GM13977 (cell line): ENCODE measurements at places on chromosomes 6 and 20.

- no peak for DNase-seq
Observed at GRCh38 chr6:166940643-166941068, 15.7 kb downstream of the RNASET2 start.

- no peak for DNase-seq
Observed at GRCh38 chr20:20677186-20677585, 35.3 kb downstream of the RALGAPA2 start.

DNA sequence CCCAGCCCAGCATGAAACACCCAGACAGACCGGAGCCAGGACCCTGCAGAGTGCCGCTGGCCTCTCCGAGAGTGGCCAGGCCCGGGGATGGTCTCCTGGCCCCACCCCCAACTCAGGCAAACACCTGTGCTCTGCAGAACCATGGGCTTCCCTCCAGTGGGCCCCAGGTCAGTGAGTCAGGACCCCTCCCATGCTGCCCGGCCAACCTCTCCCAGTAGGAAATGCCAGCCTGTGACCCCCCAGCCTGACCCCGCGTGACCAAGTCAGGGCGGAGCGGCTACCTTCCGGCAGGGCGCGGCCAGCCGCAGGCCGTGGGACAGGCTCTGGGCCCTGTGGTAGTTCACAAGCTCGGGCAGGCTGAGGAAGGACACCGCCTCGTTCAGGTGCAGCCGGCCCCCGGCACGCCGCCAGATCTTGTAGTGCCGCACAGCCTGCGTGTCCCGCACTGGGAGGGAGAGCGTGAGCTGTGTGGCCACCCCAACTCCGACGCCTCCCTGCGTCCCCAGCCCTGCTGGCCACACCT is 3.2 kb downstream of the PTK6 start:
- no peak for DNase-seq

DNA sequence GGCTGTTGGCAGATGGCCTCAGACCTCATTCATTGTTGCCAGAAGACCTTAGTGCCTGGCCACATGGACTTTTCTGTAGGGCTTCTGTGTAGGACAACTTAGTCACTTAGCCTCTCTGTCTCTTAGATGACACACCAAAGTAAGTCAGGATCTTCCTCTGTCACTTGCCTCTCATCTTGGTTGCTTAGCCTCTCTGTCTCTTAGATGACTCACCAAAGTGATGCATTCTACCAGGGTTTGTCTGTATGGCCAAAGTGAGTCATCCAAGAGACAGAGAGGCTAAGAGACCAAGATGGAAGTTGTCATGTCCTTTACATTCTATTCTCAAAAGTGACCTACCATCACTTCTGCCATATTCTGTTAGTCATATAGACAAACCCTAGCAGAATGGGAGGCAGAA is 255.9 kb upstream of the DEFB112 start:
- DNase-seq: no peak

DNA sequence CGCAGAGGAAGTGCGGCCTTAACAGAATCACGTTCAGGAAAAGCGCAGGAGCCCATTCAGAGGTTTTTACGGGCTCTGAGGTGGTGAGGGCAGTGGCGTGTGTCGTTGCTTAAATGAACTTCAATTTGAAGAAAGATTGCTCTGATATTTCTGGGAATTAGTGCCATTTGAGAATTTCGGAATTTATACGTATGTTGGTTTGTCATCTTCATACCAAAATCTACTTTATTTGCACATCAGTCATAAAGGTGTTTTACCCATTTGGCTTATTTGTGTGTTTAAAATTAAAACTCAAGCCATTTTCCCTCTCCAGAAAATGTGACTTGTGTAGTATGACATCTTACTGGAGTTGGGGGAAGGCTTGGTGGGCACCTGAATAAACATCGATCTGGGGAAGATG is 48.1 kb upstream of the TULP4 start:
- DNase-seq: no peak

DNA sequence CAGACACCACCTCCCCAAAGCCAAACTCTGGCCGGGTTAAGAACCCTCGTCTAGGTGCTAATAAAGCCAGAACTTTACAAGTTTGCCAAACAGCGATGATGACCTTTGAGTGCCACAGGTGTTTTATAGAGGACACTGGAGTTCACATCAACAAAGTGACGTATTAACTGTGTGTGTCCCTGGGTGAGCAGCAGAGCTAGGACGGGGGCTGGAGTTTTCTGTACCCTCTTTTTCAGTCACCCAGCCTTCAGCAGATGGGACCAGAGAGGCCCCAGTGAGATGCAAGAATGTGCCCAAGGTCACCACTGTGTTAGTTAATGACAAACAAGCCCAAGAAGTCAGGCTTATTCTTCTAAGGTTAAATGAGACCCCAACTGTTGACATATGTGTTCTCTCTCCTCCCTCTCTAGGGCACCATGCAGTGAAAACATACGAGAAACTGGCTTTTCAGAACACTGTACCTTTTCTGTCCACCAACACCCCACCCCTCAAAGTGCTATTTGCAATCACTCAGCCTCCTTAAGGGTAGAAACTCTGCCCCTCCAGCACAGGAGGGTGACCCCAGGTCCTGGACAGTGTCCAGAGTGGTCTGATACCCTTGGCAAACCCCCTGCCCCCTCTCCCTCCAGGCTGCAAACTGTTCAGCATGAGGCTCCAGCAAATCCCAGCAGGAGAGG is 5.2 kb downstream of the SDC4 start:
- no peak for DNase-seq

DNA sequence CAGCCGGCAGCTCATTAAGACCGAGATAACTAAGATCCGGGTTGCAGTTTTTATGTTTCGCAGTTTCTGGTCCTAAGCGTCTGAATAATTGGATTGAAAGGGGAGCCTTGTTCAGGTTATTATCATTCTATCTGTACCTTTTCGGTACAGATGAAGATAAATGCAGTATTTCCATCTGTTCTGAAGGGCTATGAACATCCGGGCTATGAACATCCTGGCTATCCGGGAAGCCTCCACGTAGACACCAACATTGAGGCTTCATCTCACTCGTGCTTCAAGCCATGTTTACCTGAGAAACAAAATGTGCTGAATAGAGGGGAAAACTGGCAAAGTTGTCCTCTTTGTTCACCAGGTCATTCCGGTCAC is 399 bp upstream of the REPS1 start:
- no peak for DNase-seq

- no peak for DNase-seq
Observed at GRCh38 chr6:163170294-163170883, 244.1 kb upstream of the QKI start.

DNA sequence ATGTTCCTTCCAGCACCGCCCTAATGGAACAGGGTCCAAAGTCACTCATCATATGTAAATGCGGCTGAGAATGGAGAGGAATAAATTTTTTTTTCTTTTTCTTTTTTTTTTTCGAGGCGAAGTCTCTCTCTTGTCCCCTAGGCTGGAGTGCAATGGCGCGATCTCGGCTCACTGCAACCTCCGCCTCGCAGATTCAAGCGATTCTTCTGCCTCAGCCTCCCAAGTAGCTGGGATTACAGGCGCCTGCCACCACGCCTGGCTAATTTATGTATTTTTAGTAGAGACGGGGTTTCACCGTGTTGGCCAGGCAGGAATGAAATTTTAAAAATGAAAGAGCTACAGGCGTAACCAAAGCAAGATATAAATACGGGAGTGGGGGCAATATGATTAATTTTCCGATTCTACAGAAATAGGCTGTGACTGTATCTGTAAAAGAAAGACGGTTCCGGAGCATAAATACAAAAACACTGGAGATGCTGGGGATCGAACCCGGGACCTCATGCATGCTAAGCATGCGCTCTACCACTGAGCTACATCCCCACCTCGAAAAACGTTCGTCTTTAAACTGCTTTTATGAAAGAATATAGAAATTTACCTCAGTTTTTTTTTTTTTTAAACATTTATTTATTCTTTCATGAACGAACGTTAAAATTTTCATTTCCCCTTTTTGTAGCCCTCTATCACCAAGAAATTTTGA is 132.2 kb downstream of the GPX5 start:
- peak; percentile 66 for DNase-seq

- no peak for DNase-seq
Observed at GRCh38 chr20:49340161-49340966, 62.5 kb upstream of the ZNFX1 start.

DNA sequence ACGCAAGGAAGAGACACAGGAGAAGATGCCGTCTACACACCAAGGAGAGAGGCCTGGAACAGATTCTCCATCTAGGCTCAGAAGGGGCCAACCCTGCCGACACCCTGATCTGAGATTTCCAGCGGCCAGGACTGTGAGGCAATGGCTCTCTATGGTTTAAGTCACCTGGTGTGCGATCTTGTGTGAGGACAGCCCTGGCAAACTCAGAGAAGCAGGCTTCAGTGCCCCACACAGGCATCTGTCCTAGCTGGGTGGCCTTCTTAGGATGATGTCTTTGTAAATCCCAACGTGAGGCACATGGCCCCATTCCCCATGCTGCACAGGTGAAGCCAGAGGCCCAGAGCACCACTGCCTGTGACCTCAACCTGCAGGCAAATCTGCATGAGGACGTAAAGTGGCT is 87.6 kb upstream of the FRMD1 start:
- no peak for DNase-seq

DNA sequence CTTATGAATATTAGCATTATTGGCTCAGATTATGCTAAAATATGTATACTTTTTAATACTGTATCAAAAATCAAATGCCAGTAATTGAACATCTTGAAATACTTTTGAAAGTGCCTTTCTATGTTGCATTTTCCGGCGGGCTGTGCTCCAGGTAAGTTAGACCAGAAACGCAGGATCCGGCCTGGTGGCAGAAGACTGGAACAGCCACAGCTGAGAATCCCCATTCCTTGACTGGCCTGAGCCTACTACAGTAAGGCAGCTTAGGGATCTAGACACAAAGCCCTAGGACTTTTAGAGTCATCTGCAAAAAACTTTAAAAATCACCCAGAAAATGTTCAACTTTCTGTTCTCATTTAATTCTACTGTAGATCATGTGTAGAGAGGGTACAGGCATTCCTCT is 138.8 kb upstream of the C6orf118 start:
- DNase-seq: no peak

GRCh38 chr6:13813621-13814175 is 659 bp downstream of the MCUR1 start:
- peak; percentile 82 for DNase-seq

GRCh38 chr6:116877743-116878142 is 701 bp downstream of the RFX6 start:
- DNase-seq: no peak

GRCh38 chr6:27608916-27609883 is 136.3 kb upstream of the ZNF184 start:
- DNase-seq: no peak

DNA sequence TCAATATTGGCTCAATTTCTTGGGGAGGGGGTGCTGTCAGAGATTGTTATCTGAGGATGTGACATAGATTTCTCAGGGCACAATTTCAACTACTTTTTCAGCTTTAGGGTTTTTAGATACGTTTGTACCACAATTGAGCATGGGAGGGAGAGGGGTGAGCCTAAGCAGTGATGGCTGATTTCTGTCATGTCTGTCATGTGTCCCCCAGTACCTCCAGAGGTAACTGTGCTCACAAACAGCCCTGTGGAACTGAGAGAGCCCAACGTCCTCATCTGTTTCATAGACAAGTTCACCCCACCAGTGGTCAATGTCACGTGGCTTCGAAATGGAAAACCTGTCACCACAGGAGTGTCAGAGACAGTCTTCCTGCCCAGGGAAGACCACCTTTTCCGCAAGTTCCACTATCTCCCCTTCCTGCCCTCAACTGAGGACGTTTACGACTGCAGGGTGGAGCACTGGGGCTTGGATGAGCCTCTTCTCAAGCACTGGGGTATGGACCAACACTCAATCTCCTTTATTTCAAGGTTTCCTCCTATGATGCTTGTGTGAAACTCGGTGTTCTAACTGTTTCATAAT is 3.4 kb downstream of the HLA-DRA start:
- no peak for DNase-seq

DNA sequence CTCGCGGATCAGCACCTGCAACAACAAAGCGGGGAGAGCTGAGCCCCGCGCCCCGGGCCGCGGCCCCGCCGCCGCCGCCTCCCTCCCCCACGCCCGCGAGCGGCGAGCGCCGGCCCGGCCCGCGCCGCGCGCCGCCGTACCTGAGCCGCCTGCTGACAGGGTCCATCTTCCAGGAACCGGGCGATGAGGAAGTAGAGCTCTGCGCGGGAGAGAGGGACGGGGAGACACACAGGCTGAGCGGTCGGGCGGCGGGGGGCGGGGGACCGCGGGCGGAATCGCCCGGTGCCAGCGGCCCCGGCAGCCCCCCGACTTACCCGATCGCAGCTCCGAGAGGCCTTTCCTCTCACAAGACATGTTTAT is 359 bp downstream of the PHIP start:
- peak; percentile 71 for DNase-seq

GRCh38 chr6:121436960-121437850 is 1.8 kb downstream of the GJA1 start:
- DNase-seq: no peak

- DNase-seq: no peak
Observed at GRCh38 chr20:17480696-17481095, 50.5 kb downstream of the BFSP1 start.

- no peak for DNase-seq
Observed at GRCh38 chr6:30491991-30492952, 3.0 kb downstream of the HLA-E start.

GRCh38 chr6:175680-176079 is 116.6 kb upstream of the DUSP22 start:
- DNase-seq: no peak

- no peak for DNase-seq
Observed at GRCh38 chr20:44501448-44501847, 20.4 kb downstream of the SERINC3 start.

- no peak for DNase-seq
Observed at GRCh38 chr6:38573801-38574395, 65.8 kb downstream of the BTBD9 start.

DNA sequence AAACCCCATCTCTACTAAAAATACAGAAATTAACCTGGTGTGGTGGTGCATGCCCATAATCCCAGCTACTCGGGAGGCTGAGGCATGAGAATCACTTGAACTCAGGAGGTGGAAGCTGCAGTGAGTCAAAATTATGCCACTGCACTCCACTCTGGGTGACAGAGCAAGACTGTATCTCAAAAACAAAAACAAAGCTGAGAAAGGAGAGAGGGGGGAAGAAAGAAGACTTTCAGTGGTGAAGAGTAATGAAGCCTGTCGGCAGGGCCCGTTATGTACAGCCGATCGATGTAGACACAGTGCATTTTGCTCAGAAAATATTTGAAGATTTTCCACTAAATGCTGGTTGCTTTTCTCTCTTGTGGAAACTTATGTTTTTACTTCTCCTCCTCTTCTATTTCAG is 13.8 kb downstream of the VAPB start:
- DNase-seq: no peak
